Type B pancreatic cell (in vitro differentiated cells): ENCODE measurements at places on chromosomes 3 and 15. TPM values are rescaled to one million over a fixed set of nuclear protein-coding genes. Genes with fewer than 3 reads are reported as not detected.
A peak's percentile ranks its signal among the peaks of the same experiment; 100 is the strongest.

The TMC3 gene
- total RNA-seq, result 0.07 and 0.10 TPM in 2 replicates

The CADM2 gene
- 4.0 and 11.4 TPM in 2 replicates for total RNA-seq

DNA sequence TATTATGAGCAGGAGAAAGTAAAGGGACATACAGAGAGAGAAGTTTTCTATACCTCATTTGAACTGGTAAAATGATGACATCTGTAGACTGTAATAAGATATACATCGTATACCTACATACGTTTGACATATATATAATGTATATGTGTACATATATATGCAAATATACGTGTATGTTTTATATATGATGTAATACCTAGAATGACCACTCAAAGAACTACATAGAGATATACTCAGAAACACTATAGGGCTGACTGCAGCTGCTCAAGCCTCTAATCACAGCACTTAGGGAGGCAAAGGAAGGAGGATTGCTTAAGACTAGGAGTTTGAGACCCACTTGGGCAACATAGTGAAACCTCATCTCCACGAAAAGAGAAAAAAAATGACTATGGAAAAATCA, 48.5 kb upstream of the MCTP2 start:
- no peak overlapping the region for H3K27ac ChIP-seq
- H3K4me3 ChIP-seq, result no peak overlapping the region
- H3K36me3 ChIP-seq, result no peaks in the 10 kb centered on the region
- DNase-seq, result no peak
- no peaks in the 10 kb centered on the region for H3K4me1 ChIP-seq

GRCh38 chr3:4978966-4979427, 240 bp upstream of the BHLHE40 start:
- H3K4me3 ChIP-seq, result peak overlapping the region; percentile 96
- H3K4me1 ChIP-seq, result peaks cover 34% of the 10 kb centered on the region
- H3K27me3 ChIP-seq, result peaks cover 41% of the 10 kb centered on the region
- DNase-seq, result no peak
- H3K36me3 ChIP-seq, result peaks cover 12% of the 10 kb centered on the region

DNA sequence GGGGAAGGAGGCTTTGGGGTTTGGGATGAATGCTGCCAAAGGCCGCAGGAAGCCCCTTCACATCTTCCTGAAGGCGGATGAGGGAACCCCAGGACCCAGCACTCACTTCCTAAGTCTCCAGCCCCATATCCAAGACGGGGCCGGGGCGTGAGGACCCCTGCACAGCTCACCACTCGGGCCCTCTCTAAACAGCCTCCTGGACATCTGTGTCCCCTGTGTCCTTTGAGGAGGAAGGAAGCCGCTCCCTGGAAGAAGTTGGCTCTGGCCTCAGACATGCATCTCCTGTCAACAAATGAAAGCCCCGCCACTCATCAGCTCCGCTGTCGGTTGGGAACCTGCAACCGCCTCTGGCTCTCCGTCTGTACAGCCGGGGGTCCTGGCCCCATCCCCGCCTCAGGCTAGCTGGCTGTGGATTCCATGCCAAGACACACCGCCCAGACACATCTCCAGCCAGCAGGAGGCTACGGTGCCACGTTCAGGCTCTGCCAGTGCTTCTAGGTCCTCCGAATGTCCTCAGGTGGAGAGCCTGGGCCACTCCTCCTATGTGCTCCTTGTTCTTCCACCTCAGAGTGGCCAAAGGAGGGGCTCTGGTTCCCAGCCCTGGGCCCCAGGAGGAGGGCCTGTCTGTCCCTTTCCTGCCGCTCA, 140.0 kb upstream of the MEF2A start:
- no peaks in the 10 kb centered on the region for H3K36me3 ChIP-seq
- no peak for DNase-seq
- H3K27me3 ChIP-seq, result no peaks in the 10 kb centered on the region
- peaks cover 23% of the 10 kb centered on the region for H3K4me1 ChIP-seq

GRCh38 chr3:155323063-155323666, 29.7 kb upstream of the STRIT1 start:
- no peak overlapping the region for H3K27ac ChIP-seq
- peaks cover 9% of the 10 kb centered on the region for H3K4me1 ChIP-seq
- H3K27me3 ChIP-seq, result no peaks in the 10 kb centered on the region
- no peak for DNase-seq
- no peaks in the 10 kb centered on the region for H3K36me3 ChIP-seq
- no peak overlapping the region for H3K4me3 ChIP-seq
